NCI-H460 (cell line): ENCODE measurements at places on chromosomes 3 and 15. TPM values are rescaled to one million over a fixed set of nuclear protein-coding genes. Genes with fewer than 3 reads are reported as not detected.

Gene ZBTB47
- 1.5 TPM in 2 replicates for total RNA-seq

Gene ATP13A5
- not detected in 2 replicates for total RNA-seq

Gene CGNL1
- total RNA-seq, result 0.82 and 0.98 TPM in 2 replicates

Gene PRC1
- total RNA-seq, result 168 and 185 TPM in 2 replicates

Gene EXD1
- total RNA-seq, result not detected in 2 replicates

Gene GHSR
- total RNA-seq, result not detected in 2 replicates

Gene SPINK8
- total RNA-seq, result not detected in 2 replicates

Gene NUSAP1
- total RNA-seq, result 108 and 115 TPM in 2 replicates
